ENCODE measurements at places on chromosomes 7 and 10.

- H3K4me1 ChIP-seq, result no peaks in the 10 kb centered on the region
- no peaks in the 10 kb centered on the region for H3K36me3 ChIP-seq
- no peak for DNase-seq
Observed at GRCh38 chr10:77943121-77943901, 16.8 kb upstream of the DLG5 start.

GRCh38 chr10:73537288-73537687 is 41.5 kb upstream of the PPP3CB start:
- H3K36me3 ChIP-seq, result no peaks in the 10 kb centered on the region
- H3K27me3 ChIP-seq, result no peaks in the 10 kb centered on the region
- DNase-seq, result no peak

DNA sequence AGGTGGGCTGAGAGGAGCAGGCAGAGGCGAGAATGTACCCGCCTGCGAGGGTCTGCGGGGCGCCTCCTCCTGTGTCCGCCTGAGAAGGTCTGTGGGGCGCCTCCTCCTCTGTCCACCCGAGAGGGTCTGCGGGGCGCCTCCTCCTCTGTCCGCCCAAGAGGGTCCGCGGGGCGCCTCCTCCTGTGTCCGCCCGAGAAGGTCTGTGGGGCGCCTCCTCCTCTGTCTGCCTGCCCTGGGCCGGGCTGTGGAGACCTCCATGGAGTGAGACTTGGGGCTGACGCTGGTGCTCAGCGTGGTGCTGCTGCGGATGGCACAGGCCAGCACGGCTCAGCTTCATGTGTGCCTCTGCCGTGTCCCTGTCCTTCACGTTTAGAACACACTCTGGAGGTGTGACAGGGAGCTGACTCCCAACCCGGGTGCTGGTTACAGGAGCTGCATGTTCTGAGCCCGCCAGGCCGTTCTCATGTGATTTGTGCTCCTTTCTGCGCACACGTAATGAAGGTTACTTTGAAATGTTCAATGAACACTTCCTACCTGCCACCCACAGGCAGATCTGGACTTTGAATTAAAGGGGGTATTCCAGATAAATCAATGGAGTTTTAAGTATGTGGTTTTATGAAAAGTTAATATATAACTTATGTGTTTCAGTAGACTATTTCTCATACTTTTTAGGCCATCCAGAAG is 20.5 kb upstream of the GET4 start:
- DNase-seq, result no peak
- no peaks in the 10 kb centered on the region for H3K4me1 ChIP-seq
- no peak overlapping the region for H3K4me3 ChIP-seq
- H3K27ac ChIP-seq, result no peak overlapping the region

DNA sequence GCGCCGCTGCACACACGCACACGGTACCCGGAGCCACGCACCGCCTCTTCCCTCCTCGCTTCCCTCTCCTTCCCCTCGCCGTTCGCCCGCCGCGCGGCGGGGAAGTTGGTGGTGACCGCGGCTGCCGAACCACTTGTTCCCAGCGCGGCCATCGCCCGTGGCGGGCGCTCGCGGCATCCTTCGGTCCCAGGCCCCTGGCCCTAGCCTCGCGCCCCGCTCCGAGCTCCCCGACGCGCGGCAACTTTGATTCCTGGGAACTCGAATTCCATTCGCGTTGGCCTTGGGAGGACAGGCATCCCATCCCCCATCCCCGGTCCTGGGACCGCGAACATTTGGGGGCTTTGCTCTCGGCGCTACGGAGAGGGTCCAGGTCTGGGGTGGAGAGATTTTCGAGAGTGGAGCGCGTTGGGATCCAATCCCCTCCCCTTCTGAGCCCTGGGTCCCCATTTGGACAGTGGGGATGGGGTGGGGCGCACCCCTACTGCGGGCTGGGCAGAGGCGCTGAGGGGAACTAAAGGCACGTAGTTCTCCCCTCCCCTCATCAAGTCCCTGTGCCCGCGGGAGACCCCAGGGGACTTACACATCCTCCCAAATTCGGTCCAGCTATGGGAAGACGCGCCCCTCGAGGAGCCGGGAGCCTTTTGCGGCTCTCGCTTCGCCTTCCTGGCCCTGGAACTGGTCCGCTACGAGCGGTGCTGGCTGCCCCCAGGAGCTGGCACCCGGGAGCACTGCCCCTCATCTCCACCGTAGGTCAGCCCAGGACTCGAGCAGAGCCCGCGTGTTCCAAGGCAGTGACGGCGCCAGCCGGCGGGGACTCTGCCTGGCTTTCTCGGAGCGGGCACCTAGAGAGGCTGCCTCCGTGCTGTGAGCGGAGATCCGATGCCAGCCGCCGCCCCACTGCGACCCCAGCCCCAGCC is 834 bp downstream of the CDH23 start:
- no peak for DNase-seq
- H3K36me3 ChIP-seq, result no peaks in the 10 kb centered on the region
- no peak overlapping the region for H3K27ac ChIP-seq
- H3K4me1 ChIP-seq, result peaks cover 8% of the 10 kb centered on the region
- peaks cover 63% of the 10 kb centered on the region for H3K27me3 ChIP-seq
- H3K4me3 ChIP-seq, result no peak overlapping the region

DNA sequence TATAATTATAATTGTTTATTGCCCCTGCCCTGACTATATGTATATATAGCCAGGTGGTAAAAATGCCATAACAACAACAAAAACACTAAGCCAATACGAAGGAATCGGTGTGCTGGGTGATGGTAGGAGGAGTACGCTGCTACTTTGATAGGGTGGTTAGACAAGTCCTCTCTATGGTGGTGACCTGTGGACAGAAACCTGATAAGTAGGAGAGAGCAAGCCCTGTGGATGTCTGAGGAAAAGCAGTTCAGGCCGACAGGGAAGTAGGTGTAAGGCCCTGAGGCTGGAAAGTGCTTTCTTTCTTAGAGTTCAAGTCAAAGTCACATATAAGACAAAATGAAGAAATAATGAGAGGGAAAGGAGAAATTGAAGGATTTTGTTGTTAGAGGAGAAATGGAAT is 823.8 kb upstream of the CELF2 start:
- no peaks in the 10 kb centered on the region for H3K4me1 ChIP-seq
- H3K36me3 ChIP-seq, result no peaks in the 10 kb centered on the region
- no peak overlapping the region for H3K4me3 ChIP-seq
- no peaks in the 10 kb centered on the region for H3K27me3 ChIP-seq
- DNase-seq, result no peak

- peaks cover 91% of the 10 kb centered on the region for H3K4me1 ChIP-seq
- DNase-seq, result no peak
- H3K27ac ChIP-seq, result peak overlapping the region; percentile 53
Observed at GRCh38 chr7:44618753-44619152, 12.3 kb downstream of the OGDH start.

DNA sequence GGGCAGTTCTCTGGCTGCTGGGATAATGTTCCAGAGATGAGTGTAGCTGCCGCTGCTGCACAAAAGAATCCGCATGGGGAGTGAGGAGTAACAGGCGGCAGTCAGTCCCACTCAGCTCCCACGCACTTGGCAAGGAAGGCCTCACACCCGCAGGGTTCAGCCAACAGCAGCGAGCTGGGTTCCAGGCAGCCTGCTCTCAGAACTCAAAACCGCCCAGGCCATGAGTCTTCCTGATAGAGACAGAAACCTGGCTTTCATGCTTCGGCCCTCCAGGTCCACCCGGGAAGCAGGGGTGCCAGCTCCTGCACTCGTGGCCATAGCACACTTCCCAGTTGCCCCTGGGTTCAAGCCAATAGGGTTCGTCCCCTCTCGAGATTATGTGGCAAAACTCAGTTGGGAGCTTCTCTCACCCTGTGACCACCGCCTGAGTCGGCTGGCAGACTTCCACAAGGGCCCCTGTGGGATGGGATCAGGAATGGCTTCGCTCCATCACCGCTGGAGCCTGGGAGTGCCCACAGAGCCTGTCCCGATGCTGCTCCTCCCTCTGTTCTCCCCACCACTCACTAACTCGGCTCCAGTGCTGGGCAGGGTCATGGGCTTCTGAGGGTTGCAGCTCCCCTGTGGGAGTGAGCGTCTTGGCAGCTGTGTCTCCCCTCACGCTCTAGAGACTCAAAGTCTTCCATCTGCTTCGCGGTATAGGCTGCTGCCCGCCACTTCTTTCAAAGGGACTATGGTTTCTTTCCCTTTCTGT is 20.6 kb downstream of the CLRN3 start:
- no peaks in the 10 kb centered on the region for H3K36me3 ChIP-seq
- no peak overlapping the region for H3K27ac ChIP-seq
- H3K4me1 ChIP-seq, result peaks cover 17% of the 10 kb centered on the region
- no peak overlapping the region for H3K4me3 ChIP-seq
- DNase-seq, result no peak
